Mesenteric fat pad (tissue), 1 donor: ENCODE measurements at places on chromosomes 5 and 9. TPM values are rescaled to one million over a fixed set of nuclear protein-coding genes. Genes with fewer than 3 reads are reported as not detected.

DNA sequence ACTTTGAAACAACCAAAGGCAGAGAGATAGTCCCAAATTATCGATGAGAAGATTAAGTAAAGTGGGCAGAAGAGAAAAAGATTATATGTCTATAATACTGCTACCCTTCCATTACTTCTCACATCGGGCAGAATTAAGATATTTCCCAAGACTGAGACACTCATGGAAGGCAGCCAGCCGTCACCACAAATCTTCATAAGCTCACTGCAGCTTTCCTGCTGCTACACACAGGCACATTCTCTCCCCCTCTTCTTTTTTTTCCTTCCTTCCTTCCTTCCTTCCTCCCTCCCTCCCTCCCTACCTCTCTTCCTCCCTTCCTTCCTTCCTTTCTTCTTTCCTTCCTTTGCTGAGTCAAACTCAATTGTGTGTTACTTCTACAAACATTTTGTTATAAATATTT lies 58.7 kb upstream of the SPATA31C2 start:
- no peak for DNase-seq

- no peak for DNase-seq
Measured at GRCh38 chr5:159206818-159207217, 2.5 kb downstream of the RNF145 start.

DNA sequence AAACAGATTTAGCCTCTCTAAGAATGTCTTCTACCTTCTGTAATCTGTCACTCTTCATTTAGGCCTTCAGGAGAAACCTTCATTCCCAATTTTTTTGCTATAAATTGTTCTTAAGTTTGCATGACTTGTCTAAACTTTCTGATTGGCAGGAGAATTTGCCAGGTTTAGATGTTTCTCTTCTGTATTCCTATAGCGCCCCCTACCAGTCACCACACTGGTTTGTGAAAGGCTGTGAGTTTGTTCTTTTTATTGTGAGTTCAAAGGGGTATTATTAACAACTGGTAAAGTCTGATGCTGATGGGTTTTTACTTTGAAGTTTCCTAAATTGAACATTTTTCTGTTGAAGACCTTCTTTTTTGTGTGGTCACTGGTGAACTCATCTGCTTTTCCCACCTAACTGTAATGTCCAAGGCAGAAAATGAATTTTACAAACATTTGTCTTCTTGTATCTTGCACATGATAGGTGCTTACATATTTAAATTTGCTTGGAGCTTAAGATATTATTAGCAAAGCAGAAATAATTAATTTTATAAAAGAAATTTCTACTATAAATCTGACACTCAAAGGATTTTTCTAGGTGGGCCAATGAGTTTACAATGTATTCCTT lies 18.4 kb upstream of the F2RL2 start:
- DNase-seq = no peak

GRCh38 chr9:81898851-81899250 lies 29.4 kb upstream of the SPATA31D4 start:
- no peak for DNase-seq

- DNase-seq = no peak
Measured at GRCh38 chr5:61820836-61821235, 485.2 kb upstream of the KIF2A start.

GRCh38 chr9:76558465-76558864 lies 99.5 kb downstream of the GCNT1 start:
- DNase-seq = no peak

- DNase-seq = no peak
Measured at GRCh38 chr5:150809363-150809762, 30.8 kb downstream of the SMIM3 start.

DNA sequence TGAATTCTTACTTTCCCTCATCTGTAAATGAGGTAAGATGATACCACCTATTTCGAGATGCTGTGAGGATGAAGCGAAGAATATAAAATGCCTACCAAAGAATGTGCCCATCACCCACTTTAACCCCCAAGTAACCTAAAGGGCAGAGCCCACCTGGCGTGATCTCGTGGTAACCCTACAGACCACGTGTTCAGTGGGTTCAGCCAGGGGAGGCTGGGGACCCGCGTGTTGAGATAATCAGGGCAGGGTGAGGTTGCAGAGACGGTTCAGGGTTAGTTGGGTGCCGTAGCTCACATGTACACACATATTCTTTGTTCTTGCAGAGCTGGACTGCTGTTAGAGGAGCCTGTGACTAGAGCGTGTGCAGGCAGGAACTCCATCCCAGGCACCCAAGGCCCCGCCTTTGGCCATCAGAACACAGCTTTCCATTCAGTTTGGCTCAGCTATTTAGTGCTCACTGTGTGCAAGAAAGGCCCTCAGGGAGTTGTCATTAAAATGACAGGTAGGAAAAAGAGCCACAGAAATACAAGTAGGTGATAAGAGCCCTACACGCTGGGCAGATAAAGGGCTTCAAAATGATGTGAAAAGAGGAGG lies 56.5 kb upstream of the HAND1 start:
- no peak for DNase-seq

The DOCK2 gene
- total RNA-seq = 49.4 TPM

The SYNPO gene
- 174 TPM for total RNA-seq

- no peak for DNase-seq
Measured at GRCh38 chr5:178131446-178131996, 707 bp downstream of the RMND5B start.

The SPINK13 gene
- not detected for total RNA-seq

The MVB12B gene
- total RNA-seq = 22.2 TPM

The NUTM2G gene
- not detected for total RNA-seq

- DNase-seq = no peak
Measured at GRCh38 chr5:93022796-93023447, 558.1 kb downstream of the NR2F1-AS1 start.

The LEAP2 gene
- 1.2 TPM for total RNA-seq

The MLLT3 gene
- 9.9 TPM for total RNA-seq

- DNase-seq = no peak
Measured at GRCh38 chr9:21777701-21778100, 24.7 kb upstream of the MTAP start.

DNA sequence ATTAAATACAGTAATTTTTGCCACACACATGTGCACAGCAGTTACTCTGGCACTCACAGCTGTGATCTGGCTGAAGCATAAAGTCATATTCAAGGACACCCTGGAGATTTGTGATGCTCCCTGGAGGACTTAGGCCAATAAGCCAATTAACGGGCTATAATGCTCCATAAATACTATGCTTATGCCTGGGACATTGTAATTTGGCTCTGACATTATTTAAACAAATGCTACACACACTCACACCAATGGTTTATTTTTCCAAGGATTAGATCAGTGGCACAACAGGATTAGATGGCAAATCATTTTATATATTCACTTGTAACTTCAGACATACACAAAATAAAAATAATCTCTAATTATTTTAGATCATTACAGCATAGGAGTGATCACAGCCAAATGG lies 111.2 kb downstream of the LMNB1 start:
- no peak for DNase-seq

DNA sequence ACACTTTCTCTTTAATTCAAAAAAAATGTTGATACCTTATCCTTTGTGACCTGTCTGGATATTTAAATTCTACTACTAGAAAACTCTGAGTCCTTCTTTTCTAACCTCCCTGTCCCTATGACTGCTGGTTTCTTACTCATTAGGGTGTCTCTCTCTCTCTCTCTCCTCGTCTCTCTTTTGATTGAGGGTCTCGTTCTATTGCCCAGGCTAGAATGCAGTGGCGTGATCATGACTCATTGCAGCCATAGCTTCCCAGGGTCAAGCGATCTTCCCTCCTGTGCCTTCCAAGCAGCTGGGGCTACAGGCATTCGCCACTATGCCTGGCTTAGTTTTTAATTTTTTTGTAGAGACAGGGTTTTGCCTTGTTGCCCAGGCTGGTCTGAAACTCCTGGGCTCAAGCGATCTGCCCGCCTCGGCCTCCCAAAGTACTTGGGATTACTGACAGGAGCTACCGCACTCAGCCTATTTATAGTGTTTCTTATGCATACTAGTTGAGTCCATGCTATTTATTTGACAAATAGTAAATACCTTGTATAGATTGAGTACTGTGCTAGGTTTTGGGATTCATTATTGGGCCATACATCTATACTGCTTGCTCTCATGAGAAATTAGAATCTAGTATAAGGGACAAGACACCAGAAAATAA lies 61.9 kb downstream of the NSD1 start:
- no peak for DNase-seq

DNA sequence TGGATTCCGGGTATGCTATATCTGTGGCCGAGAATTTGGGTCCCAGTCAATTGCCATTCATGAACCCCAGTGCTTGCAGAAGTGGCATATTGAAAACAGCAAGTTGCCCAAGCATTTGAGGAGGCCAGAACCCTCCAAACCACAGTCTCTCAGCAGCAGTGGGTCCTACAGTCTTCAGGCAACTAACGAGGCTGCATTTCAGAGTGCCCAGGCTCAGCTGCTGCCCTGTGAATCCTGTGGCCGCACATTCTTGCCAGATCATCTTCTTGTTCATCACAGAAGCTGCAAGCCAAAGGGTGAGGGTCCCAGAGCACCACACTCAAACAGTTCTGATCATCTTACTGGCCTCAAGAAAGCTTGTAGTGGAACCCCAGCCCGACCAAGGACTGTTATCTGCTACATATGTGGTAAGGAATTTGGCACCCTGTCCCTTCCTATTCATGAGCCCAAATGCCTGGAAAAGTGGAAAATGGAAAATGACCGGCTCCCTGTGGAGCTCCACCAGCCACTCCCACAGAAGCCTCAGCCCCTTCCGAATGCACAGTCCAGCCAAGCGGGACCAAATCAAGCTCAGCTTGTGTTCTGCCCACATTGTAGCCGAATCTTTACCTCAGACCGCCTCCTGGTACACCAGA lies 23.0 kb downstream of the ZNF474 start:
- DNase-seq = no peak

DNA sequence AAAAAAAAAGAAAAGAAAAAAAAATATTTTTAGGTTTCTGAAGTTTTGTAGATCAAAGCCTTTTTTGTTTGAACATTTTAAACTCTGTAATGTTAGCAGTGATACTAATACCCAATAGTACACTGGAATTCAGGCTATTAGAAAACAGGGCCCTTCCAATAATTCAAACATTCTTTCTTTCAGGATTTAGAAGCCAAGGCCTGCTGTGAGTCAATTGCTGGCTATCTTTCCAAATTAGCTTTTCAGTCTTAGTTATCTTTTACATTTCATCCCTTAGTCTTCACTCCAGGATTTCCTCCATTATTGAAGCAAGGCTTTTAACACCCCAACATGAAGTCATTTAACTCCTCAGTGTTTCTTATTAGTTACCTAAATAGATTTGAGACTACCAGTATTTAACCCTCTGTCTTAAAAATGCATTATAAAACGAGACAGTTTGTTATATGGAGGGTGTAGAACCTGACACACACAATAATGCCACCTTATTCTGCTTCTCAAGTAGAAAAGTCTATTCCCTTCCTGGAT lies 951.9 kb upstream of the DMAC1 start:
- no peak for DNase-seq

DNA sequence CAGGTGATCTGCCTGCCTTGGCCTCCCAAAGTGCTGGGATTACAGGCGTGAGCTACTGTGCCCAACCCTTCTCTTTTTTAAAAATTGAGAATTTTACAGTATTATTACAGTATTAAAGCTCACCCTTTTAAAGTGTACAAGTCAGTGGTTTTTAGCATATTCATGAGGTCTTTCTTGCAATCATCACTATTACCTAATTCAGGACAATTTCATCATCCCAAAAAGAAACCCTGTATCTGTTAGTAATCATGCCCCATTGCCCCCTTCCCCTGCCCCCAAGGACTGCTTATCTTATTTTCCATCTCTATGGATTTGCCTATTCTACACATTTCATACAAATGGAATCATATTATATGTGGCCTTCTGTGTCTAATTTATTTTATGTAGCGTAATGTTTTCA lies 22.6 kb upstream of the MEGF9 start:
- no peak for DNase-seq

- DNase-seq = no peak
Measured at GRCh38 chr9:7226007-7226640, 468.4 kb downstream of the KDM4C start.

The FXN gene
- 16.5 TPM for total RNA-seq

- DNase-seq = no peak
Measured at GRCh38 chr5:13945271-13945670, 783 bp upstream of the DNAH5 start.

The WWC1 gene
- total RNA-seq = 4.2 TPM

DNA sequence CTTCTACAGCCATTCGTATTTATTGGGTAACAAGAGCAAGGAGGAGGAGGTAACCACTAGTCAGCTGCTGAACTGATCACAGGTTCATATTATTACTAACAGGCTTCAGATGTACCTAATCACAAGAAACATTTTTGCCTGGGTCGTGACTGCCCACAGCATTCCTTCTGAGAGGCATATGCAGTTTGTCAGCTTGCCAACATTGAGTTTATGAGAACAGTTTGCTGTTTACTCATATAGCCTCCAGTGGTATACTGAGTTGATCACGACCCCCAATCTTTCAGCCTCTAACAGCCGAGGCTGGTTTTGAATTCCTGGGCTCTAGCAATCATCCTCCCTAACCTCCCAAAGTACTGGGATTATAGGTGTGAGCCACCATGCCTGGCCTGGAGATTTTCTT lies 693.6 kb downstream of the TLE1 start:
- DNase-seq = no peak

DNA sequence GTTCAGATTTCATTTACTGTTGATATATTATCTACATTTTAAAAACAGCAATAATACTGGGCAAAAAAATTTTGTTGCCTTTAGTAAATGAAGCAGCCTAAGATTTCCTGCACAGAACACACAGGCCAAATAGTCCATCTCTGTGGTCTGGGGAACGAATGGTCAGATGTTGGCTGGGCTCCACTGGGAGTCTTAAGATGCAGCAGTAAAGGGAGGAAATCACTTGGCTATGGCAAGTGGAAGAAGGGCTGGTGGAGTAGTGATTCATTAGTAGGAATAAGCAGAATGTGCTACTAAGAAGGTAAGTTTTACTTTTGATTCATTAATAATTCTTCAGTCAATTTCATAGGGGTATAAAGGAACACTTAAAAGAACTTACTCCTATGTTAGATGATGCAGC lies 91.1 kb upstream of the ARRDC3 start:
- no peak for DNase-seq

GRCh38 chr9:72431036-72431435 lies 66.0 kb upstream of the ZFAND5 start:
- no peak for DNase-seq

The BTNL8 gene
- 0.96 TPM for total RNA-seq

The LCN2 gene
- total RNA-seq = 0.64 TPM

The GALT gene
- total RNA-seq = 21.3 TPM

DNA sequence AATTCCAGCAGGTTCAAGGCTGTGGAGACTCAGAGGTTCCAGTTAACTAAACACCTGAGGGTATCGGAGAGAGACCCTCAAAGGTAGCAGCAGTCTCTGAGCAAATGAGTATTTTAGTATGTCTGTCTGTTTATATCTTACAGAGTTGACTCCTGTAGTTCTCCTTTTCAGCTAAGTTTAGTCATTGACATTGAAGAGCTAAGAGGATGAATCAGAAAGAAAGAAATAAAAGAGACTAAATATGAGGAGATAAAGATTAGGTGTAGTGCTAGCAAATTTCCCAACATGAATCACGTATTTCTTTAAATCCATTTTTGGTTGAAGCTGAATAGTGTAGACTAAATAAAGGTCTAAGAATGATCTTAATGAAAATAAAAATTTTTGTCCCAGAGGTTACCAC lies 474.0 kb upstream of the RGMB start:
- DNase-seq = no peak
